ENCODE measurements at places on chromosomes 12 and 14.

DNA sequence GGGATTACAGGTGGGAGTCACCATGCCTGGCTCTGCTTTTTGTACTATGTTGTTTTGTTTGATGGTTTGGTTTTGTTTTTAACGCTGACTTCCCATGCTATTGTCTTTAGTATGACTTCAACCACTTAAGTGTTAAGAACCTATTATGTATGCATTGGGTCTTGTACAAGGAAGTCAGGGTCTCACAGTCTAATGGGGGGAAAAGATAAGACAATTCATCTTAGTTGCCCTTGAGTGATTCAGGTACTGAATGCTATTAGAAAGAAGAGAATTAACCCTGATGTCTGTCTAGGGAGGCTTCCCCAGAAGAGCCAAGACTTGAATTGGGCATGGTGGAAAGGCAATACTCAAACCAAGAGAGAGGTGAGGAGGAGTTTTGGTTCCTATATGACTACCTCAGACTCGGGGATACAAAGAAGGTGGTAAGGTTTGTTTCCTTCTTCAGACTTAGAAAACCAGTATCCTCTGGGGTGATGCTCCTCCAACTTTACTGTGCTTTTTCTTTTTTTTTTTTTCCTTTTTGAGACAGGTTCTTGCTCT is 64.6 kb downstream of the SUSD6 start:
- no peak for DNase-seq

DNA sequence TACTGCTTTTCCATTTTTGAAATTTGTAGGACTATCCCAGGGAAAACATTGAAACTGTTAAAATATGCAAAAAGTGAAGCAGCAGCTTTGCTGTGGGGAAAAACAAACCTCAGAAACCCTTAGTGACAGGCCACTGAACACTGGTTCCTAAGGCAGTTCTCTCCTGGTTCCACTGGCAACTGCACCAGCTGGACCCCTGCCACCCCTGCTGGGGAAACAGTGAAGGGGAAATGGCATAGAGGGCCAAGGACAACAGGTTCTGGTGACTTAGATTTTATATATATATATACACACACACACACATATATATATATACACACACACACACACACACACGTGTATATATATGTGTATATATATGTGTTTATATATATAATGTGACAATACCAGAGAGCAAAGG is 16.2 kb upstream of the KRT7 start:
- DNase-seq = no peak

GRCh38 chr14:59507063-59507751 is 22.9 kb downstream of the JKAMP start:
- peak; percentile 49 for DNase-seq

DNA sequence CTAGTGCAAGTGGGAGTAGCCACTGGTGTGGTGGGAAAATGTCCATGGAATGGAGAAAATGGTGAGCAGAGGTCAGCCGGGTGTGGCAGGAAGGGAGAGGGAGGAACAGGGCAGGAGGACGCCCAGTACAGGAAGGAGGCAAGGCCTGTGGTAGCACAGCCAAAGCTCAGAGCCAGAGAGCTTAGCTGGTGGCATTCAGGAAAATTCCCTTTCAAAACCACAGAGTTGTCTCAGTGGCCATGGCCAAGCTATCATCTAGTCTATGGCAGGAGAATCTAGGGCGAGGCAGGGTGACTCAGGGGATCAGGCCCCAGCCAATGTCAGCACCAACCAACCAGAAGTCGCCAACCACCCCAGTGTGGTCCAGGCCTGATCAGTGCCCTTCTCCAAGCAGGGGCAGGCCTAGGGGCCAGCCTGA is 67.7 kb upstream of the DDX11 start:
- peak; percentile 27 for DNase-seq

DNA sequence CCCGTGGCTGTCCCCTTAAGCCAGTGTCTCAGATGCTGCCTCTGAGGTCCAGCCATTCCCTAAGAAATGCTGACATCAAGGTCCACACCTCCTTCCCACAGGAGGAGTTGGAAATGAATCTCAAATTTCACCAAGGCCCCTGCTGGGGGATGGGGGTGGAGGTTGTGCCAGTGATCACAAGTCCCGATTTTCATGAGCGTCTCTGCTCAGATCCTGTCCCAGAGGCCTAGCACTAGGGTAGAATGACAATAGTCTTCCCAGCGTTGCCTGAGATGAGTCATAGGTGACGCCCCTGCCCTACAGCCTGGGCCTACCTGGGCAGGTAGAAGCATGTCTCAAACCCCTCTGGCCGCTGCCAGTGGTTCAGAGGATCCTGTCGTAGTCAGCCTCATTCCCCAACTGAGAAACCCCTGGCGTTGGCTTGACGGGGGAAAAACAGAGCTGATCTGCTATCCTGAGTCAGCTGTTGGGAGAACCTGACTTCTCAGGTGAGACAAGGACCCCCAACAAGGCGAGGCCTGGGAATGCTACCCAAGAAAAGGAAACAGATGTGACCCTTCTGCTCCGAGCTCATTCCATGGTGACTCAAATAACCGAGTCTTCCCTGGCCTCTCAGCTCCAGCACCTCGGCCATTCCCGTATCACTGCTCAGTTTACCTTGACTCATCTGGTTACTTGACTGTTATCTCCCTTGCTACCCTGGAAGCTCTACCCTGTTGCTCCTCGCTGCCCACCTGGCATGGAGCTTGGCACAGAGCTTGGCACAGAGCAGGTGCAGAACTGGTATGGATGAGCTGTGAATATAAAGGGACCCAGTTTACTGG is 21.8 kb upstream of the SPPL3 start:
- no peak for DNase-seq

- no peak for DNase-seq
Observed at GRCh38 chr14:106691601-106692291, 1165.4 kb downstream of the TMEM121 start.

- DNase-seq = no peak
Observed at GRCh38 chr12:132147423-132148367, 3.4 kb downstream of the NOC4L start.

DNA sequence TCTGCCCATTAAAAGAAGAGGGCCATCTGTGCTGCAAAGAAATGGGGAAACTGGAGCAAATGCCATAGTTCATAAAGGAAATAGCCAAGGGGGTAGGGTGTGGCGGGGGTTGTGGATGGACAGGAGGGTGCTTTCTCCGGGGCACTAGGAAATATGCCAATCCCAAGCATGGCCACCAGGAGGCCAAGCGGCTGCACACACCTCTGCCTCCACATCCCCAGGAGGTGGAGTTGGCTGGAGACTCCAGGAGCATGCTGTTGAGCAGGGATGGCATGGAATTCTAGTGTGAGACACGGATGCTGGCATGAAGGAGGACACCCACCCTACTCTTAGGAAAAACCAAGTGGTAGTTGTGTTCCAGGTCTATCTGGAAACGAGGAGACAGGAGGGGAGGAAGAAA is 25.2 kb downstream of the NID2 start:
- no peak for DNase-seq

- no peak for DNase-seq
Observed at GRCh38 chr12:57811028-57811755, 7.3 kb downstream of the AVIL start.

- peak; percentile 17 for DNase-seq
Observed at GRCh38 chr12:45852508-45852907, 123.0 kb downstream of the ARID2 start.

- DNase-seq = no peak
Observed at GRCh38 chr12:45418520-45418919, 202.6 kb downstream of the ANO6 start.

GRCh38 chr12:105698075-105698474 is 367.6 kb downstream of the C12orf75 start:
- DNase-seq = no peak

- peak; percentile 95 for DNase-seq
Observed at GRCh38 chr12:27627123-27627852, 69.0 kb upstream of the REP15 start.

DNA sequence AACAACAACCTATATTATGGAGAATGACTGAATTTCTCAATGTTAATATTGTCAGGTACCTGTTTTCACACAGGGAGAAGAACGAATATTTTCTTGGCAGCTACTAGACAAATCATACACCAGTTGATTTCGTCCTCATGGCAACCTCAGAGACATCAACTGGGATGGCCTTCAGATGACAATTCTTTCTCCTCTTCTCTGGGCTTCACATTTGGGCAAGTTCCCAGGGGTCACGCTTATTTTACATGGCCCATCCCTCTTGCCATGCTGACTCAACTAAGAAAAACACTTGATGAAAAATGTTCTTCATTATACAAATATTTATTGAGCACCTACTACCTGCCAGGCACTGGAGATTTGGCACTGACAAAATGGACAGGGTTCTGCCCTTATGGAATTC is 29.0 kb downstream of the PPP1R13B start:
- DNase-seq = no peak

DNA sequence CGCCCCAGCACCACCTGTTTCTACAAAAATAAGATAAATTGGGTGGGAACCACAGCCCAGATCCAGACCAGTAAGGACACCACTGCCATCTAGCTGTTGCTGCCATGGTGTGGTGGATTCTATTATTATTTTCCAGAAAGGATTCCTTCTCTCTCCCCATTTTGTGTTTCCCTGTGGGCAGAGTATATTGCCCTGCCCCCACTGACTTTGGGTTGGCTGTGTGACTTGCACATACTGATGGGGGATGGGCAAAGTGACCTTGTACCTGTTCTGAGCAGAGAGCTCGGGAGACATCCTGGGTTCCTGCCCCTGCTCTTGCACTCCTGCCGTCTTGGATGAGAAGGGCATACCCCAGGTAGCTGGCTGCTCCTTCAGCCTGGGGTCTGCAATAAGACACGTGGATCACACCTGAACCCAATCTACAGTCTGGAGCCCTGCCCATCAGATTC is 24.3 kb downstream of the MOAP1 start:
- DNase-seq = peak; percentile 10

- DNase-seq = no peak
Observed at GRCh38 chr14:85583380-85583779, 53.4 kb downstream of the FLRT2 start.

- peak; percentile 23 for DNase-seq
Observed at GRCh38 chr12:48001505-48002413, 2.5 kb downstream of the COL2A1 start.

- DNase-seq = no peak
Observed at GRCh38 chr14:38107216-38107631, 100.5 kb upstream of the SSTR1 start.

DNA sequence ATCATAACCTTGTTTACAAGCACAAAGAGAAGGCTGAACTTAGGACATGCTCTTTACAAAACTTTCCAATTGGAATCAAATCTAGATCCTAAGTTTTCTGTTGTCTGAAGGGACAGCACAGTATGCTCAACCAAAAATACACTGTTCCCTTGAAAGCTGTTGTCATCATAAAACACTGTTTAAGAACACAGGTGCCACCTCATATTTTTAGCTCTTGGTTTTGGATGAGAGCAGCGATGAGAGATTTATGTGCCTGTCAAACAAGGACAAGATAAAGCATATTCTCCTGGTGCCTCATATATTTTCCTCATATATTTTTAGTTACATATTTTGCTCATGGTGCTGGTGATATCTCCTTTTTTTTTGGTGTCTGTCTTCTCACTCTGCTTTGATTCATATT is 788.4 kb downstream of the AACS start:
- DNase-seq = no peak

DNA sequence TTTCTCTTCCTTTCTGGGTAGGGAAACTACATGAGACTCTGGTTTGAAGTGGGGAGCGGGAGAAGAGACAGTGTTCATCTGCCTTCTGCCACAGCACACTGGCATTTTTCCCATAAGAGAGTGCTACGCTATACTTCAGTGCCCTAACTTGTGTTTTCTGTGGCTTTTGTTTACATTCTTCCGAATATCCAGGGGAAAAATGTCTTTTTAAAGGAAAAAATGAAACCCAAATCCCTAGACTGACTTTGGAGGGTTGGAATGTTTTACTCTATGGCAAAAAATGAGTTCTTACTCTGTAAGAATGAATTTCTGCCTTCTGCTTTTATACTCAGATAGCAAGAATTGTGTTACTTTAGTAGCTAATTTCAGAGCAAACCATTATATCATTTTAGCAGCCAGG is 88.1 kb upstream of the TMEM263 start:
- DNase-seq = no peak

GRCh38 chr14:27315477-27315876 is 717.6 kb upstream of the NOVA1 start:
- DNase-seq = no peak

- DNase-seq = peak; percentile 78
Observed at GRCh38 chr14:22545842-22546721, 42.9 kb downstream of the DAD1 start.

DNA sequence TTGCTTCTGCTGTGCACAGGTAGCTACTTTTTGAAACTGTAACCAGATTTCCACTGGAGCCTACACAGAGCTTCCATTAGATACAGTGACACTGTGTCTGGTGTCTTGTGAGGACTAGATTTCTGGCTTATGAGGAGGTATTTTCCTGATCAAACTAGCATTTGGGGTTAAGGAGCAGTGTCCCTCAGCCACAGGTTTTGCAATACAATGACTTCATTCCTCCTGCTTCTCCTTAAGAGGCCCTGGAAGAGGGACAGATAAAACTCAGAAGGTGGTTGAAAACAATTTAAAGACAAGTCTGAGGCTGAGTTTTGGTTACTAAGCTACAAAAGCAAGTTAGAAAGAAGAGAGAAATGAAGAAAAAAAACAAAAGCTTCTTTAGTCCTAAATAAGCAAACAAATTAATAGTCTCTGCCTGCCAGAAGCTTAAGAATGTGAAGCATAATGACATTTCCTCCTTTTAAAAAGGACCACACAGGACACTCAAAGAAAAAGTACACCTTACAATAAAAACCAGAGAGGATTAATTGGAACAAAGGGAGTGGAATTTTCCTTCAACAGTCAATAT is 53.0 kb downstream of the PKP2 start:
- DNase-seq = no peak

GRCh38 chr12:96489392-96490056 is at the start of gene CFAP54:
CFAP54 (plus strand) TSS chr12:96489577; CDS start chr12:96489610, 33 bp downstream.
- DNase-seq = peak; percentile 93

DNA sequence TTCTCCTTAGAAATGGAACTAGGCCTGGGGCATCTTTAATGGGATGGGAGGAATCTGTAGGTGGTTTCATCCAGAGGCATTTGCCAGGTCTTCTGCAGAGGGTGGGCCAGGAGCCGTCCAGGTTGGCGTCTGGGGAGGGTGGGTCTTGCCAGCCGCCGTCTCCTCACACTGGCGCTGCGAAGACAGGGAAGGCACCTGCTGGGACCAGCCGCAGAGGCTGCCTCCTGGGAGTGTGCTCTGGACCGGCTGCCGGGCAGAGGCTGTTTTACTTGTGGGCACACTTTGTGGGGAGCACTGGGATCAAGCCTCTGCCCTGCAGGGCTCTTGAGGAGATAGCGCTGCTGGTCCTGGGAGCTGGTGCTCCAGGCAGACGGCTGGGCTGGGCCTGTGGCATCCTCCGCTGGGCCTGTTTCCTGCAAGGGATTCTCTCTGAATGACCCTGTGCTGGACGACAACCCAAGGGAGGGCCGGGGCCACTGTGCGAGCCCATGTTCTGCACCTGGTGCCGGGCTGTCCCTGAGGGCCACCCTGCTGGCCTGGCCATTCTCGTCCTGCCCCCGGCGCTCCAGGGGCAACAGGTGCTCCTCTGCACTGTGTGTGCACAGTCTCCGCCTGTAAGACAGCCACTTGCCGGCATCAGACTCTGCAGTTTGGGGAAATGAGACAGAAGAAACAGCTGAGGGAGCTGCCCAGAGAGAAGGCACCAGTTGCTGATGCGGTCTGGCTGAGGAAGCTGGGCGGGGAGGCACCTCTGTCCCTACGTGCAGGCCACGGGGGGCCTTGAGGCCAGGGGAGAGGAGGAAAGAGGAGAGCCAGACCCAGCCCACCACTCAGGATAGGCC is 10.0 kb upstream of the TEX22 start:
- no peak for DNase-seq

- DNase-seq = no peak
Observed at GRCh38 chr14:64849940-64850339, 29.8 kb downstream of the SPTB start.

All from fibroblast of the aortic adventitia (primary cell).